ENCODE measurements at places on chromosomes 1 and 21.

- peak; percentile 56 for DNase-seq
These were observed 59.8 kb upstream of the MORC3 start for GRCh38 chr21:36260030-36260787.

- DNase-seq = no peak
These were observed 167.7 kb downstream of the ZSCAN20 start for GRCh38 chr1:33640114-33640660.

DNA sequence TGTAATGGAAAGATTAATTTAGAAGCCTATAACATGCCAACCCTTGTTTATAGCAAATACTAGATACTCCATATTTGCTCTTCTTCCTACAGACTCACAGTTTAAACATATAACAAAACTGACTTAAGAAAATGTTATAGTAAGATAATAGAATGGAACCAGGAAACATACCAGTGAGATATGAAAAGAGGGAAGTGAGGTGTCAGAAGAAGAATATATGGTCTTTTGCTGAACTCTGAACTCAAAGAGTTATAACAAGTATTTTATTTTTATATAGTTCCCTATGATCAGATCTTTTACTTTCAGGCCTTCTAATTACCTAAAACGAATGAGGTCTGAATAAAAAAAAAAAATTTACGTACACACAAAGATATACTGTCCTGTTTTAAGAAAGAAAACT lies 20.9 kb downstream of the TMED5 start:
- no peak for DNase-seq

GRCh38 chr1:155091071-155092051 lies 12.7 kb downstream of the EFNA3 start:
- DNase-seq = peak; percentile 62

DNA sequence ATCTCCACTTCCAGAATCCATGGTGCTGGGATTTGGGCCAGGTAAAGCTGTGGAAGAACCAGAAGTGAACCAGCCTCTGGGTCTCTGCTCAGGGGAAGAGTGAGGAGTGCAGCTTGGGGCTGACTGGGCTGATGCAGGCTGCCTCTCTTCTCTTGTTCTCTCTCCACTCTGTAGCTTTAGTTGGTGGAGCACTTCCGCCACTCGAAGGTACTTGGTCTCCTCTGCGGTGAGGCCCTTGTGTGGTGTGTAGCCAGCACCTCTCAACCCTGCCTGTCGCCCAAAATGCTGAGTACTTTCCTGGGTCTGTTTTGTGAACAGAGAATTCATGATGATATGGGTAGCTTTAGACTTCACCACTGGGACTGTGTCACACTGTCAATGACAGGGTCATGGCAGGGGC lies 63.2 kb downstream of the URB2 start:
- no peak for DNase-seq

DNA sequence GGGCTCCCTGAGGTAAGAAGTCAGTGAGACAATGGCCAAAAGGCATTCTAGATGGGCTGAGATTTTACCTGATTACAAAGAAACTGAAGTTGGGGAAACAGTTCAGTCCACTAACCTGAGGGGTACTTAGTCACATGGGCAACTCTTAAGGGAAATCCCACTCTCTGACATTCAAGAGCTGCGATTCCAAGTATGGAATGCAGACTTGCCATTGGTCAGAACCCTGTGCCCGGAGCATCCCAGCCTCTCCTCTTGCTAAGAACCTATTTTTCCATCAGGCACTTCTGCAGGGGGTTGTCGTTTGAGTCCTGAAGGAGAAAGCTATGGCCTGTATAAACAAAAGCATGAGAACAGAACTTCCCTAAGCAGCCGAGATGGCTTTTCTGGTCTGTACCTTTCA lies 434.9 kb upstream of the DAB1 start:
- no peak for DNase-seq

- no peak for DNase-seq
These were observed 70.3 kb upstream of the KLHDC7A start for GRCh38 chr1:18410407-18410806.

DNA sequence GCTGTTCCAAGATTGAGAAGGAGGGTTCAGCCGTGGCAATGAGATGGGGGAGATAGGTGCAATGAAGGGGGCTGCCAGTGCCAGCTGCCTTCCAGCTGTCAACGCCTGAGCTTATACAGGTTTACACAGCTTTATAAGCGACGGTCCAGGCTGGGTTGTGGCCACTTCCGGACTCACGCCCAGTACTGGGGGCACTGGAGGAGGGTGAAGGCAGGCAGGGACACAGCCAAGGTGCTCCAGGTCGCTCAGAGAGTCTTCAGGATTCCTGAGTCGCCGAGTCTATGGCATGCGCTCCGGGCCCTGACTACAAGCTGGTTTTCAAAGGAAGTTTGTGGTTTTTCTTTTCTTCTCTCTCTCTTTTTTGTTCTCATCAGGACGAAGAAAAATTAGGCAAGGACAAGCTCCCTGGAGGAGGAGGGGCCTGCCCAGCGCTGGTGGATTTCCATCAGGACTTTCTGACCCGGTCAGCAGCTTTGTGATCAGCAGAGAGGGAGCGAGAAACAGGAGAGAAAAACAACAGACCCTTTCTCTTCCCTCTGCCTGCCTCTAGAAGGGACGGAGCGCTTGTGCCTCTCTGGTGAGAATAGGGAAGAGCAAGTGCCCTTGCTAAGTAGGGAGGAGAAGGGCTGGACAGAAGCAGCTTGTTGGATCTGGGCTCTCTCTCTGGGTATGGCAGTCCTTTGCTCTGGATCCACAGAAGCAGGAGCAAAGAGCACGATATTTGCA lies at the start of gene MINDY1:
Gene MINDY1 (minus strand): TSS at position 576 of the 726 bp plus-strand sequence. CDS start 4,285 bp downstream, outside the sequence.
- peak; percentile 91 for DNase-seq

- peak; percentile 77 for DNase-seq
These were observed 954 bp downstream of the MARK1 start for GRCh38 chr1:220528679-220529501.

DNA sequence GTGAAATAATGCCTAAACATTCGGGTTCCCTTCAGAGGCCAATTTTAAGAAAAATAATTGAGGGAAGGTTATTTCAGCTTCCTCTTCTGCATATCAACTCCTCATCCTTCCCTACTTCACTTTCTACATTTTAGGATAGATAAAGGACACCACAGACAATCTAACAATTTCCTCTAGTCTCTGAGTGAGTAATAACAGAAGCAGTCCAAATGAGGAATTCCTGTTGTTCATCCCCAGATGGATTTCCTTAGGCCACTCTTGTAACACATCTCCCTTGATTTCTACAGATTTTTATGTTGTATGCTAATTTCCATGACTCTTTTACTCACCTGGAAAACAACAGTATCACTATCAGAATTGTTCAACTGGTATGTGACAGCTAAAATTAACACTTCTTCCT lies 87.7 kb upstream of the LYPLAL1 start:
- DNase-seq = no peak

GRCh38 chr1:206002871-206003801 lies at the start of gene RAB7B:
TSS of gene RAB7B (minus strand) at chr1:206003395. CDS start at chr1:205994135, 9,260 bp downstream.
- no peak for DNase-seq
